ENCODE measurements at places on chromosomes 3 and 15.

DNA sequence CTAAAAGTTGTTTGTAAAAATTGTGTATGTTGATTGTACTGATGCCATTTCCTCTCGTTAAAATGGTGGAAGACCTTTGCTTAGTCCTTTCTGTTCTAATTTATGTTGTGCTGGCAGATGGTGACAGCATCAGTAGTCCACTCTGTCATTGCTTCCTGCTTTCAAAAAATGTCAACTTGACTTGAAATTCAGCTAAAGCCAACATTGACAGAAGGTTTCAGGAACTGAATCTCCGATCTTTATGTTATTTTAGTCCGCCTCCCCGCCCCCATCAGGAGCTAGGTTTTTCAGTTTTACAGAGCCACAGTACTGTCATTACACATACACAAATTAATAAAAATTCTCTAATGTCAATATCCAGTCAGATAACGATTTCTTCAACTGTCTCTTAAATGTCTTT, 1.5 kb downstream of the CEP63 start:
- DNase-seq, result no peak

GRCh38 chr3:124636863-124637296, 93.4 kb upstream of the UMPS start:
- no peak for DNase-seq

DNA sequence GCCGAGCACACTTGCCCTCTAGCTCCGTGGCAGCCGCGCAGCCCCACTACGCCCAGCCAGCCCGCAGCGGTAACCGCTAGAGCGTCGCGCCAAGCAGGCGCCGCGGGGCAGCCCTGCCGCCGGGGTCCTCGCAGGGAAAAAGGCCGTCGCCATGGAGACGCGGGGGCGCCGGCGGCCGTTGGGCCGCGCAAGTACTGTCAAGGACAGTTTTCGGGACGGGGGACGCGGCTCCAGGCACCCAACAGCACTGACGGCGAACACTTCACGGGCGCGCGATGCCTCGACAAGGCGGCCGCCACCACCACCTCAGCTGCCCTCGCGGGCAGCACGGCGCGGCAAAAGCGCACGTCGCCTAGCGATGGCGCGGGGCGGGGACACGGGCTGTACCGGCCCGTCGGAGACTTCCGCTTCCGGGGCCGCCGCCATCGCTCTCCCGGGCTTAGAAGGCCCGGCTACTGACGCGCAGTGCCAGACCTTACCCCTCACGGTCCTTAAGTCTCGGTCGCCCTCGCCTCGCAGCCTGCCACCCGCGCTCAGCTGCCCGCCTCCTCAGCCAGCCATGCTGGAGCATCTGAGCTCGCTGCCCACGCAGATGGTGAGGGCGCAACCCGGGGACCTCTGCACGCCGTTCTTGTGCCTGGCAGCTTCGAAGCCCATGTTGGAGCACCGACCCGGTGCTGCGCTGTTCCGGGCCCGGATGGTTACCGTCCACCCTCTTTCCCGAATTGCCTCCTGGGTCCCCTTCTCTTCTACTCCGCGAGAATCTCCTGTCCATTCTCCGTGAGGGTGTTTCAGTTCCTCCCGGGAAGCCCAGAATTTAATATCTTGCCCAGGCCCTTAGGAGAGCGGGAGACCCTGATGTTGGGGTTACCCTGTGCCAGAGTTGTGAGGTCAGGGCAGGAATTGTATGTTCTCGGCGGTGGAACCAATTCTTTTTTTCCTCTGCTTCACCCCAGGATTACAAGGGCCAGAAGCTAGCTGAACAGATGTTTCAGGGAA, at the start of the genes GLT8D1 and SPCS1:
TSS of gene GLT8D1 (minus strand) at position 104 of the 999 bp plus-strand sequence. CDS start 5,331 bp downstream, outside the sequence.
TSS of gene SPCS1 (plus strand) at position 419 of the 999 bp plus-strand sequence. CDS start at position 560, 141 bp downstream.
- DNase-seq, result peak; percentile 88

- no peak for DNase-seq
These were observed 647.0 kb upstream of the SGO1 start for GRCh38 chr3:20832963-20833362.

- DNase-seq, result no peak
These were observed 114.8 kb downstream of the FILIP1L start for GRCh38 chr3:99999536-99999935.

GRCh38 chr3:144079634-144080033, 108.0 kb downstream of the DIPK2A start:
- DNase-seq, result no peak

GRCh38 chr15:46151786-46152185, 517.0 kb downstream of the SQOR start:
- DNase-seq, result no peak

DNA sequence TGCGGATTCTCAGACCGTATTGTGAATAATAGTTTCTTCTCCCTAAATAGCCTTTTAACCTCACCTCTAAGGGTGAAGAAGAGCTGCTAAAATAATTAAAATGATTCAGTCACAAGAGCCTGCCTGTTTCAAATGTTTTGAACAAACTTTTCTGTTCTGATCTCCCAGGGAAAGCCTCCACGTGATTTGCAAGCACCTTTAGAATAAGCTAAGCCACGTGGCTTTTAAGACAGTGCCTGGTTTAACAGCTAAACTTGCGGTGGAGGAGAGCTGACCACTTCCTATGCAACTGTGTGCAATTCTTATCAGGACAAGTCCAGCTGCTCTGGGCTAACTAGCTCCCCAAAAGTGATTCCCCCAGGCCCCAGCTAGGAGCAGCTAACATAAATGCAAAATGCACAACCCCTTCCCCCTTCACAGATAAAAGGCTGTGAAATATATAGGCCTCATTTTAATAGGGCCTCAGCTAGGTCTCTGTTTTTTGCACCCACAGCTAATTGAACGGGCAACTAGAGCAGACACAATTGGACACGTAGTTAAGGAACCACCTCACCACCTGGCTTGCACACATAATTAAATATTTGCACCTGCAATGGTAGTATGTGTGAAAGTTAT, 401.2 kb upstream of the NR2F2 start:
- DNase-seq, result no peak

DNA sequence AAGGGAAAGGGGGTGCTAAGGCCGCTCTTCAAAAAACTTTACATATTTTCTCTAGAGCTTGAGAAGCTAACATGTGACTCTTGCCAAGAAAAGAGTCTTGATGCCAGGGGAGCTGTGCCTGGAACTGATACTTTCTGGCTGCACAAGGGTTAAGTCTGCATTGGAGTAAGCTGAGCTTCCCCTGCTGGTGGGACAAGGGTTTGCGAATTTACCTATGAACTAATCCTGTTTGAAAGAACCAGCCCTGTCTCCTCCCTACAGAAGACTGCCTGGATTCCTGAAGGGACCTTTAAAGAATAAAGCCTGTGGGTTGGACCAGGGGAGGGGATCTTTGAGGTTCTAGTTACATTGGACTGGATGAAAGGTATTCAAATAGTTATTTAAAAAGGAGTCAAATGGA, 58.3 kb upstream of the EPHA3 start:
- no peak for DNase-seq

DNA sequence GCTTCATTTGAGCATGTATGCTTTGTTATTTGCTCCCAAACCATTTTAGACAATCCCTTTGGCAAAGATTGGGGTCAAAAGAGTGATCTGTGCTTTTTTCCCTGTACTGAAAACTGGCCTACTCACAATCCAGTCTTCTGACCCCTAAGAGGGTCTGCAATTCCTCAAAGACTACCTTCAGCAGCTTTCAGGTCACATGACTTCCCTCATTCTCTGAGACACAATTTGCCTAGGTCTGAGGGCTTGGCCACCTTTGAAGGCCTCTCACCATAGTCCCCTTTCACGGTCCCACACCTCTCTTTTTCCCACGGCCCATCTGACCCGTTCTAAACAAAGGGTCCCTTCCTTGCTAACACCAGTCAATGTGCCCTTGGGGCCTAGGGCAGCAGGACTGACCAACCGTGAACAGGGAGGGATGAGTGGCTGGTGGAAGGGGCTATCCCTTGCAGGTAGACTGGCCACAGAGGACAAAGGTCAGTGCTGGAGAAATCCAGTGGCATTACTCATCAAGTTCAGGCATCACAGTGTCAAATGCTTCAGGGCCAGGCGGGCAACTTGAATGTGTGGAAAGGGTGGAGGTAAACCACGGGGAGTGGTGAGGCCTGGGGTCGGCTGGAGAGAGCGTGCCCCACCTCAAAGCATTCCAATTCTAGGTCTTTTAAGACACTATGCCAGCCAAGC, 10.8 kb downstream of the RASL12 start:
- no peak for DNase-seq

GRCh38 chr3:5309602-5310001, 122.1 kb downstream of the EDEM1 start:
- DNase-seq, result no peak
